ENCODE measurements at places on chromosomes 2 and 18. TPM values are rescaled to one million over a fixed set of nuclear protein-coding genes. Genes with fewer than 3 reads are reported as not detected.

CENPA gene
- 1.5 TPM for total RNA-seq

KCNE4 gene
- 27.1 TPM for total RNA-seq

ACMSD gene
- not detected for total RNA-seq

DNER gene
- 0.05 TPM for total RNA-seq

ATAD2B gene
- 36.1 TPM for total RNA-seq

SRBD1 gene
- 17.5 TPM for total RNA-seq

PSD4 gene
- 0.83 TPM for total RNA-seq

HOXD9 gene
- total RNA-seq, result 0.29 TPM

SERPINB4 gene
- not detected for total RNA-seq

METAP1D gene
- 11.0 TPM for total RNA-seq

SKOR2 gene
- total RNA-seq, result not detected

TGFA gene
- total RNA-seq, result 0.19 TPM

DNA sequence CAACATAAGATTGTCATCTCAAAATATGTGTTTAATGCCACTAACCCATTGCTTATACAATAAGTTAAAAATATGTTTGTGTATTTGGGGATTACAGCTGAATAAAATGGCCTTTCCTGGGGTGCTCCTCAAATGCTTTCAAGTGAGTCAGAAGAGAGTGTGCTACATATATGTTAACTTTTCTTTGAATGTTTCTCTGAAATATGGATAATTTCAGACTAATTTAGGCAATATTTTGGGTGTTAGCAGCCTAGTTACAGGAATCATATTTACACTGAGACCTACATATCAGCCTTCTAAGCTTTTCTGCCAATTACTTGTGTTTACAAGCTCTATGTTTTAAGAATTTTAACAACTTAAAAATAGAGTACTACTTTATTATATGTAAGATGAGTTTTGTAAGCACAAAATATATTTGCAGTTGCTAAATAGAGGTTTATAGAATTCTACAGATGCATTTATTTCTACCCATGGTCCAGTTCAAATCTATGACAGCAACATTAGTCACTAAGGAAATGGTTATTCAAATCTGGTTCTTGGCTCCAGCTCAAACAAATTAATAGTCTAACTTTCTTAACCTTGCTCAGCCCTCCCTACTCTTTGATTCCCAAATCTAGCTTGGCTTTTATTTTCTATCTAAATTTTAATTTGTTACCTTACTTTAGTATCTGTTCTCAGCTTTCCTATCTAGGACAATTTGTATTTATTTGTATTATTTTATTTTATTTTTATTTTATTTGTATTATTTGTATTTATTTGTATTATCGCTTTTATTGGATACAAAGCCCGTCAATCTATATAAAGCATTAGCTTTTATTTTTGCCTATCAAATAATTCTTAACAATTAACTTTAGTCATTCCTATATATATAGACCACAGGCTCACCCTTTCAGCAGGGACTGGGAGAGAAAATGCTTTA lies 48.9 kb downstream of the FSIP2 start:
- DNase-seq, result peak; percentile 32

DNA sequence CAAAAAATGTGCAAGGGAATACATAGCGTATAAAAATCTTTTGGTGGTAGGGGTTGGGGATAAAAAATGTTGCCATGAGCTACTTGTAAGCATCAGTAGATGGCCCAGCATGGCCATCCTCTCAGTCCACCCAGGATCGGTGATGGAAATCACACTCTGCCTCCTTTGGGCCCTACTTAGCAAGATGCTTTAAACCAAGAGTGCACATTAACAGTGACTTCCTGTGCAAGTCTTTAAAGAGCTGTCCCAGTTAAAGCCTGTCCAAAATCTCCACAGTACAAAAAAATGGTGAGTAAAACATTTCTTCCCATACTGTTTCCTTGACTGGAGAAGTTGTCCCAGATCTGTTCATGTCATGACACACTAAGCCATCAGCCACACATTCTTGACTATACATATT lies 18.0 kb downstream of the ANKRD44 start:
- no peak for DNase-seq

GRCh38 chr2:235561450-235561849 lies 67.6 kb downstream of the AGAP1 start:
- no peak for DNase-seq

DNA sequence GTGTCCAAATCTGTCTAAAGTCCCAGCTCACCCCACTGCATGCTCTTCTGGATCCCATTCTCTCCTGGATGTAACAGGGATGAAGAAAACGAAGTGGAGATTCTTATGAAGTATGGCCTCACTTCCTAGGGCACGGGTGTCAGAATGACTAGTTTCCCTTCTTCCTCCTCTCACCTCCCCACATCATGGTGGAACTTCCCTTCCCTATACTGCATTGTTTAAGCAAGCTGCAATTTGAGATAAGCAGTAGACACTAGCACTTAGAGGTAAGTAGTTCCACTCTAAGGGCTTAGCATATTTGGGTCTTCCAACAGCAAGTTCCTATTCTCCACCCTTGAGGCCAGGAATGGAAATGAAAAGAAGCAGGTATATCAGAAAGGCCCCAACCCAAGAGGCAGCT lies 29.7 kb downstream of the SLC4A5 start:
- DNase-seq, result no peak

DNA sequence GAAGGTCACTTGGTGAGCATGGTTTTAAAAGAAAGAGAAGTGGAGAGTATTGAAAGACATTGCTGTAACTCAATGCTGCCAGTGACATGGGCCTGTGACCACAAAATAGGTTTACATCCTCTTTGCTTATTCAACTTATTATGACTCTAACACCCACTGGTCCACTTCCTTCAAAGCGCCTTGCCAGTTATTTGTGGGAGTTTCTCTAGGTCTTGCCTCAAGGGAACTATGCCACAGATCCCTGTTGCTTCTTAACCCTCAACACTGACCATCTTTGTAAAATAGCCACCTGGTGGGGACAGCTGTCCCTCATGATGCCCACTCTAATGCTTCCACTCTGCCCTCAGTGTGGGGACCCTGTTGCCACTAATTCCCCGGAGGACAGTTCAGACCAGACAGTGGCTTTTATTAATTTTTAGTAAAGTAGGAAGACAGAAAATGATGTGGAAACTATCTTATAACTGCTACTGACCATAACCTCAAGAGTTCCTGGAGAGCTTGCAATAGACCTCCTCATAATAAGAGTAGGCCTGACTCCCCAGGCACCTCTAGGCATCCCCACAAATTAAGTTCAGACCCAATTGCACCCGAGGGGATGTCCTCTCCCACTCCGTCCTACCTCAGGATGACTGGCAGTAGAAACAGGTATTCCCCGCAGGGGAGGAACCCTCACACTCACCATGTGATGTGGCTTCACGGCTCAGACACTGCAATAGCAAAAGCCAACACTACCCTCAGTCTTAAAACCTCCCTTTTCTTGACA lies 31.3 kb upstream of the SLC25A52 start:
- no peak for DNase-seq

DNA sequence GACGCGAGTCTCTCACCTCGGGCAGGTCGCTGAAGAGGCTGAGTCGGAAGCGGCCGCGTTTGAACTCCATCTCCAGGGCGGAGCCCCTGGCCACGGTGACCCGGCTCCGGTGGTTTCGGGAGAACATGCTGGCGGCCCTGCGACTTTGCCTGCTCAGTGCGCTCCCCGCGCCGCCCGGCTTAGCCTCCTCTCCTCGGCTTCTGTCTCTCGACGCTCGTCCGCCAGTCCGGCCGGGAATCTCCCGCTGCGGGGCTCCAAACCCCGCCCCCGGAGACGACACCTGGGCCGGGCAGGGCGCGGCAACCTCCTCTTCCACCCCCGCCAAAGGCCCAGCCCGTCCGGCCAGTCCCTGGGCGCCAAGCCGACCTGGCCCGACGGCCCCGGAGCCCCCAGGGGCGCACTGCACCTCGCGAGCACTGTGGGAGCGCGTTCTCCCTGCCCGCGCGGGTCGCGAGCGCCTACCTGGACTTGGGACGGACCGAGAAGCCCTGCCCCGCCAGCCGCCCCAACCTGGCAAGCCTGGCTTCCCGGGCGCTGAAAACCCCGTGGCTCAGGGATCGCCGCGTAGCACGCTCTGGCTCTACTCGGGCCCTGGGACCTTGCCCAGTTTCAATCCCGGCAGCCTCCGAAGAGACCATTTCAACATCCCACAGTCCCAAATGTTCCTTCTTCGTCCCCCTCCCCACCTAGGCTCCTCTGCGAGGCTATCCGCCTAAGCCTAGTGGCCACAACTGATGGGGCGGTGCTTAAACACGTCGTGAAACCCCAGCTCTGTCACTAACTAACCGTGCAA lies at the start of gene RTKN:
RTKN (minus strand) TSS at position 248 of the 793 bp plus-strand sequence; CDS start at position 127, 121 bp downstream.
- DNase-seq, result no peak

DNA sequence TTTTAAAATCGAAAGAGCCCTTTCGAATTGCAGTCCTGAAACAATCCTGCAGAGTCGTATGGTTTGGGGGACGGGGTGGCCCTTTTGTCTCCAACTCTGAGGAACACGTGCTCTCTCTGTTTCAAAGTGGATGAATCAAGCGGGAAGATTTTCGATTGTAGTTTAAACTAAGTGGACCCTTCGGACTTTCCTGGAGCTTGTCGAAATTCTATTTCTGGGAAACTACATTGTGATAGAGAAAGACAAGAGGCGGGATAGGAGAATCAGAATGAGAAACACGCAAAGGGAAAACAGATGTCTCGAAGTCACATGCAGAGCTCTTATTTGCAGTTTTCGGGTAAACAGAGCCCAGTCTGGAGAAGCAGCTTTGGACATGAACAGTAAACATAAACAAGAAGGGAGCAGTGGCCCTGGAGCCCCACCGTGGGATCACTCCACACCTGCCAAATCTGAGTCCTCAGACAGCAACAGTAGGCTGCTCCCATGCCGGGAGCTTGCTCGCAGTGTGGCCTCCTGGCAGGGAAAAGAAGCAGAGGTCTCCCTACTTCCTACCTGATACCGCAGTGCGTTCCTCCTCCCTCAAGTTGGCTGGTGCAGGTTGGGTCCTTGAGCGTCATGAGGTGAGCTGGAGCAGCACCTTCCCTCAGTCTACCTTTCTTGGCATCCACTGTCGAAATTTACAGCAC lies 202.4 kb downstream of the SLC4A3 start:
- DNase-seq, result no peak

DNA sequence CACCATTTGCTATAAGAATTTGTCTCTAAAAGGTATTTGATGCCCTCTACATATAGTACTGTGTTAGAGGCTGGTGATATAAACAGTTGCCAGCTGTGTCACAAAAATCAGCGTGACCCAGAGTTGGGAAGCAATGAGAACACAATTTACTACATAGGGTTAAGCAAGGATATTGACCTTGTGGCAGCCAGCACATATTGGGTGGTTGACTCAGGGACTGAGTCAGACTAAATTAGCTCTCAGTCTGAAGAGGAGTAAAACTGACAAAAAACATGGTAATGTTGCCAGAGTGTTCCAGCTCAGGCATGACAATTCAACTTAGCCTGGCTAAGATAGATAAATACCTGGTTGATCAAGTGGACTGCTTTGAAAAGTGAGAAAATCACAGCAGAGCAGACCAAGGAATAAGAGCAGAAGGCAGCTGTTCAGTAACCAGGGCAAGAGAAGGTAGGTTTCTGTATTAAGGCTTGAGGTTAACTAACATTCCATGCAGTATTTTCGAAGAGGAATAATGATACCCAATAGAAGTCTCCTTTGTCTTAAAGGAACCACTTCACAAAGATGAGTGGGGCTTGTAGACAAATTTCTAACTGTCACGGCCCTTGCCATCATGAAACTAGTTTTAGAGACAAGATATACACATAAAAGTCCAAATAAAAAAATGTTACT lies 108.2 kb upstream of the ERBB4 start:
- DNase-seq, result peak; percentile 71

- peak; percentile 55 for DNase-seq
Measured at GRCh38 chr2:191638079-191638801, 39.7 kb upstream of the NABP1 start.

DNA sequence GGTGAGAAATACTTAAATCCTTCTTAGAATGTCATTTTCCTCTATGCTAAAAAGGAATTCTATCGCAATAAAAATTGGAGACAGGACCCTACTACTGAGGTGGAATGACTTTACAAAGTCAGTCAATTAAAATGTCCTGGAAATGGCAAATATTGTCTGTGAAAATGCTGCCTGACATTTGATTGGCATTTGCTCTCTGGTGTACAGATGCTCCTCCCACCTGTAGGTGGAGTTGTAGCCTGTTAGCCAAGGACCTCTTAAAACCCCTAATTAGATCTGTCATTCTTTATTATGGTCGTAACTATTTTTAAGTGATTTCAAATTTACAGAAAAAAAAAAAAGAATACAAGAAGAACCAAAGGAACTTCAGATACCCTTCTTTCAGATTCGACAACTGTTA lies 393.1 kb upstream of the KLHL29 start:
- no peak for DNase-seq

GRCh38 chr2:119771331-119771730 lies 11.6 kb downstream of the PTPN4 start:
- no peak for DNase-seq

GRCh38 chr2:204175552-204176271 lies 239.1 kb downstream of the ICOS start:
- DNase-seq, result peak; percentile 11

GRCh38 chr2:10760794-10761504 lies 39.5 kb downstream of the ATP6V1C2 start:
- DNase-seq, result no peak

- DNase-seq, result no peak
Measured at GRCh38 chr2:30639836-30640235, 167.4 kb downstream of the CAPN13 start.

- no peak for DNase-seq
Measured at GRCh38 chr18:74288730-74289129, 3.0 kb downstream of the CYB5A start.

DNA sequence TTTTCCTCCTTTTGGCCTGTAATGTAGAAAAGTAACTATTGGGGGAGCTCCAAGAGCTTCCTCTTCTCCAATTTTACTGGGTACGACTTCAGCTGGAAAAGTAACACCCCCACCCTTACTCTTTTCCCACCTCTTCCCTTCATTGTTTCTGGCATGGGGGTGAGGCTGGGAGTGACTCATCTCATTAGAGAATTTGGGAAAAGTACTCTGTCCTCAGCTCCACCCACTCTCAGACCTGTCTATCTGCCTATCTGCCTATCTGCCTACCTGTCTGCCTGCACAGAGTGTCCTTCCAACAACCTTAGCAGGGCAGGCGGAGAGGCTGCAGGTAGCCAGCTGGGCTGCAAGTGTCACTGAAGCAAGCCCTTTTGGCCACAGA lies 93.6 kb downstream of the EPHA4 start:
- no peak for DNase-seq

GRCh38 chr2:18856765-18857164 lies 267.4 kb upstream of the NT5C1B start:
- no peak for DNase-seq

- DNase-seq, result peak; percentile 43
Measured at GRCh38 chr2:71157124-71157793, 26.8 kb downstream of the MPHOSPH10 start.

GRCh38 chr2:100909534-100910081 lies 89.7 kb downstream of the NPAS2 start:
- no peak for DNase-seq

- DNase-seq, result no peak
Measured at GRCh38 chr2:21694079-21694878, 570.5 kb downstream of the TDRD15 start.

GRCh38 chr2:66346231-66346664 lies 88.7 kb upstream of the MEIS1 start:
- no peak for DNase-seq

- no peak for DNase-seq
Measured at GRCh38 chr18:34223893-34224422, 755 bp downstream of the NOL4 start.

- DNase-seq, result no peak
Measured at GRCh38 chr18:64273724-64274123, 124.8 kb upstream of the LINC00305 start.
